ENCODE measurements at places on chromosomes 5 and 9.
A peak's percentile ranks its signal among the peaks of the same experiment; 100 is the strongest.

DNA sequence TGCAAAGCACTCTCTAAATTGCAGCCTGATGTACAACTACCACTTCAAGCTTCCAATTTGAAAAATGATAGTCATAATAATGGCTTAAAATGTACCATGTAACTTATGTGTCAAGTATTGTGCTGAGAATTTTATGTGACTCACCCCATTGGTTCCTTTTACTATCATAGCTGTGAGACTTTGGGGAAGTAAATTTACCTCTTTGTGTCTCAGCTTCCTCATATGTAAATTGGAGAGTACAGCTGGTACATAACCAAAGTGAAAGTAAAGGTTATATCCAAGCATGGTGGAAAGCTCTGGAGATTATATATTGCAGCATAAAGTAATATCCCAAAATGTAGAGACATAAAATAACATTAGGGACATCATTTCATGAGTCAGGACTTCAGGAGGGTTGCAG, 2200.4 kb upstream of the C9orf72 start:
- no peak for DNase-seq

DNA sequence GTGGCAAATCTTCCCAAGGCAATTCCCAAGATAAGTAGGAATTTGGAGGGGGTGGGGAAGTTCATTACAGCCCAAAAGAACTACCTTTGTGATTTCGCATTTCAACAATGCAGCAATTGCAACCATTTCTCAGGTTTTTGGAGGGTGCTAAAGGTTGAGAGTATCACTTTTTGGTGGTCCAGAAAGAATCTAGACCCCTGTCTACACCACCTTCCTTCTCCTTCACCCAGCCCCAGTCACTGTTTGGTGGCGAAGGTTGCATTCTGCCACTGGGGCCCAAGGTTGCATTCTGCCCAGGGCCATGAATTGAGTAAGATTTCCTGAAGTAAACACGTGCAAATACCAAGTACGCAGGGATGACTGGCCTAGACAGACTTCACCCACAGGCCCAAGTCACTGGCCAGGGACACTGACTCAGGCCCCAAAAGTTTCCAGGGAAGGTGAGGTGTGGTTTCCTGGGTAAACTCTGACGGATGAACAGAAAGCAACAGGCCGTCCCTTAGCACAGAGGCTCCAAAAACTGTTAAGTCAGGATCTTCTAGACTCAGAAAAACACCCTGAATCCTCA, 5.7 kb downstream of the PDE6A start:
- DNase-seq: no peak

DNA sequence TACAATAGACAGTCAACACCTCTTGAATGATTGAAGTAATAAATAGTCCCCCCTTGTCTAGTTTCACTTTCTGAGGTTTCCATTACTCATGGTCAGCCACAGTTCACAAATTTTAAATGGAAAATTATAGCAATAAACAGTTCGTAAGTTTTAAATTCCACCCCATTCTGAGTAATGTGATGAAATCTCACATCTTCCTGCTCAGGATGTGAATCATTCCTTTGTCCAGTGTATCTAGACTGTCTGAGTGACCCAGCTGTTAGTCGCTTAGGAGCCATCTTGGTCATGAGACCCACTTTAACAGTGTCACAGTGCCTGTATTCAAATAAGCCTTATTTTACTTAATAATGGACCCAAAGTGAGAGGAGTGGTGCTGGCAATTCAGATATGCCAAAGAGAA, 311.6 kb upstream of the PRR16 start:
- no peak for DNase-seq

DNA sequence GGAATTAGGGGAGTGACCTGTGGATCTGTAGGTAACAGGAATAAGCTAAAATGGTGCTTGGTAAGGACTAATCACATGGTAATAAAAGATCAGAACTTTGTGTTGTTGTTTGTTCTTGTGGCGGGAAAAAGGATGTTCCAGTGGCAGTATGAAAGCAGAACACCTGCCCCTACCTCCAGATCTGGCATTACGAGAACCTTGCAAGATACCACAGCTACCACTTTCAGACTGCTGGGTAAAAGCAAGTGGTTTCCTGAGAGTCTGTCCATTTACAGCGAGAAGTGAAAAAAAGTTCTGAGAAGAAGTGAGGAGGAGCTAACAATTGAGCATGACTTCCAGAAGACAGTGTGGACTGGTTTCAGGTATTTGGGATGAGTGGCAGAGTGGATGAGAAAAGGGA, 252.5 kb downstream of the TLE4 start:
- DNase-seq: no peak

GRCh38 chr5:145244788-145245187, 590.4 kb downstream of the PRELID2 start:
- DNase-seq: no peak

- DNase-seq: peak; percentile 66
These were observed 287.0 kb upstream of the TMEM161B start for GRCh38 chr5:88555674-88556073.

GRCh38 chr5:2147504-2148311, 265.0 kb upstream of the IRX4 start:
- no peak for DNase-seq

DNA sequence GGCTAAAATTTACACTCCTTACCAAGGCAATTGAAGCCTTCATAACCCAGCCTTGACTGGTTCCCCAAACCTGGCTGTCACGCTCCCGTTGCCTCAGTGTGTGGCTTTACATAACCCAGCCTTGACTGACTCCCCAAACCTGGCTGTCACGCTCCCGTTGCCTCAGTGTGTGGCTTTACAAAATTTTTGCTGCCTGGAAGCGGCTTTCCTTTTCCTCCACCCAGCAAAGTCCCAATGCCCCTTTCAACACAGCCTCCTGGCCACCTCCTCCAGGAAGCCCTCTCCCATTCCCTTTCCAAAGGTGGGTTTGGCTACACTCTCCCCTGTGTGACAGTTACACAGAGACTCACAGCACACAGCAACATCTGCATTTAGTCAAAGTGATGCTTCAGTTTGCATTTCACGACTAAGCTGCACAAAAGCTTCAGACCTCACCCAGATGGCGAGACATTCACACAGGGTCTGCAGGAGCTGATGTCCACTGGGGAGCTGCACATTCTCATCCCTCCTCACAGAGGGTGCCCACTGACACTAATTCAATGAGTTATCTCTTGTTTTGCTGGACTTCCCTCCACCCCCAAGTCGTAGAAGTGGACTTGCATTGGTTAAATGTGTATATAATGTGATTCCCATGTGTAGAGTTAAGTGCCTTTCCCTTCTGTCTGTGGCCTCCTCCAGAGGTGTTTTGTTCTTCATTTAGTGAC, 156.6 kb upstream of the PHYKPL start:
- DNase-seq: no peak

DNA sequence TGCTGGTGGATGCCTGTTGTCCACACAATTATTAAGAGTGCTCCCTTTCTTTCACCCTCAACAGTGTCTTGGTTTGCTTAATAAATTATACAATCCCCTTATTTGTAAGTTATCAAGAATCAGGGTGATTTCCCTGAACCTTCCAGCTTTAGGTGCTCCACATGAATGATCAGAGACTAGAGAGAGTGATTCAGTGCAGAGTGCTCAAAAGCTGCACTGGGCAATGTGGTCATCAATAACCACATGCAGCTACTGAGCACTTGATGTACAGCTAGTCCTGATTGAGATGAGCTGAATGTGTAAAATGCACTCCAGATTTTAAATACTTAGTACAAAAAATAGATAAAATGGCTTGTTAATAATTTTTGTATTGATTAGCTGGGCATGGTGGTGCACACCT, 76.8 kb upstream of the TRIO start:
- no peak for DNase-seq

DNA sequence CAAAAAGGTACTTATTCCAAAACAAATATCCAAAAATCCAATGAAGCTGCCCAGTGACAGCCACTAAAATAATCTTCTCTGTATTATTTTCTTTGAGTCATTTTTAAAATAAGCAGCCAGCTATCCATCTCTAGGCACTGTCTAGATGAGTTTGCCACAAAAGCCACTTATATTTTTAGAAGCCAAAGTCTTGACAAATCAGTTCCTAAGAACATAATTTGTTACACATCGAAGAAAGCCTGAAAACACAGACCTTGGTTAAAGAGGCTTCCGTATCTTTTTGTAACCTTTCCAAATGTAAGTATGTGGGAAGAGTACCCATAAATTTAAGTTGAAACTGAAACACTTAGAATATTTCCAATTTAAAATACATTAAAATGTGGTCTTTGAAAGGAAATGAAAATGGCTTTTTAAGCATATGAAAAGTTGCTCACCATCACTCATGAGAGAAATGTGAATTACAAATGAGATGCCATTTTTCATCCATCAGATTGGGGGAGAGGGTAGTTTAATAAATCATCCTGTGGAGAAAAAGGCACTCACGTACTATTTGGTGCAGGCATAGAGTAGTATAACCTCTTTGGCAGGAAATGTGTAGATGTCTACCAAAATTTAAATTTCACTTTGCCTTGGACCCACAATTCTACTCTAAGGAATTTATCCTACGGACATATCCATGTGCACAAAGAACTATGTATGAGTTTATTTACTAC, 180.4 kb downstream of the MLLT3 start:
- DNase-seq: no peak

DNA sequence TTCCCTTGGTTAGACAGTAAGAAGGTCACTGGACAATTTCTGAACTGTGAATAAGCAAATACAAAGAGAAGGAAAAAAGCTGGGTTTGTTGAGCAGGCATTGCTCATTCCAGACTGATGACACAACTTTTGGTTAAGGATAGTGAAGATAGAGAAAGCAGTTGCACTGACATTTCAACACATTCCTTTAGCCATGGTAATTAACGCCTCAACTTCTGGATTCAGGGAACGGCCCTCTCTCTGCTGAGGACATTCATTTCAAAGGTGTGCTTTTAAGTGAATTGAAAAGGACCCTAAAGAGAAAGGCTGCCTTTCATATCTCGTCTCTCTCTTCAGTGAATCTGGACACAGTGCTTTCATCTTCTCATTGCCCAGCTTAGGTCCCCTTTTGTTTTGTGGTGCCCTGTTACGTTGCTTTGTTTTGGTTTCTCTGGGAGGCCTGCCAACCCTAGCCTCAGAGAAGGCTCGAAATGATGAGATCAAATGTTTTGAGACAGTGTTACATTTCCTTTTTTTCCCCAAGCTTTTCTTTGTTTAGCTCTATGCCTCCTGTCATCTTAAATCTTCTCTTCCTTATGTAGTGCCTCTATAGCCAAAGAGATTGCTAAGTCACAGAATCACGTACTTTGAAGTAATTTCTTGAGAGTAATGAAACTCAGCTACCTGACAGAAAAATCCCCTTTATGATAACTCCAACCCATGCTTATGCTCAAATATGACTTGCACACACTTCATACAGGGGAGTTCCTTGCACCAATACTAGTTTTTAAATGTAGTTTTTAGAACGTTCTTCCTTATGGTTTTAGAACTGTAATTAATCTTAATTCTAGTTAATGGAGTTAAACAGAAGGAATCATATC, 94.4 kb upstream of the IFNE start:
- DNase-seq: no peak

- DNase-seq: peak; percentile 61
These were observed 26.2 kb downstream of the WWC1 start for GRCh38 chr5:168317521-168318147.

GRCh38 chr5:42500003-42500599, 76.9 kb downstream of the GHR start:
- no peak for DNase-seq

GRCh38 chr5:142697356-142698255, 11.7 kb upstream of the FGF1 start:
- no peak for DNase-seq

GRCh38 chr9:72382405-72382804, 17.4 kb upstream of the ZFAND5 start:
- no peak for DNase-seq

DNA sequence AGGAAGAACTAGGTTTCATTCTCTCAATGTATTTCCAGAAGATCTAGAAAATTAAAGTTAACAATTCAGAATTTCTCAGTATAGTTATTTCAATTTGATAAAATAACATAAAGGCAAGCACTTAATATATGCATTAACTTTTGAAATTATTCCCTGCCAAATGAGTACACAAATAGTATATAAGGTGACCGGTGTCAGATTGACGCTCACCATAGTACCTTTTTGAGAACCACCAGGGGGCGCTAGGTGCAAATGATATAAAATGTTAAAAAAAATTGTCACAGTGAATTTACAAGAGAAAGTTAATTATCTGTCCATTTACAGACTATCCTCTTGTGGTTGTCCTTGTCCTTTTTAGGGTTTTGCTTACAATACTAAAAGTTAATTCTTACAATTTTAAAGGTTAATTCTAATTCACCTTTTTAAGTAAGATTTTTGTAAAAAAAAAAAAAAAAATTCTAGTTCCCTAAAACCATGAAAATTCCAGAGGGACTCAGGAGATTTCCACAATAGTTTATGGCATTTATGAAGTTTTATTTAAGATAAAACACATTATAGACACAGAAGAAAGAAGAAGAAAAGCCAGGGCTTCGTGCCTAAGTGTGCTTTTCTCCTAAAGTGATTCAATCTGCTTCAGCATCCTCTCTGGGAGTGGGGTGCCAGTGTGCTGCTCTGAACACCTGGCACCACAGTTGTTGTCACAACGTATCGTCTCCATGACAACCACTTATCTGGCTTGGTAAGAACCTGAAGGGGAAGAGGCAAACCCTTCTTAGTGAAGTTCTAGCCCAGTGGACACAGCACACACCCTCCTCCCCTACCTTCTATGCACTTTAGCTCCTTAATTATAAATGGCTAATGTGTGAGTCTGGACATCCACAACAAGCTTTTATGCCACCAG, 1.7 kb downstream of the ADAMTS16 start:
- DNase-seq: peak; percentile 55

GRCh38 chr9:87535817-87536539, 38.3 kb downstream of the DAPK1 start:
- no peak for DNase-seq

DNA sequence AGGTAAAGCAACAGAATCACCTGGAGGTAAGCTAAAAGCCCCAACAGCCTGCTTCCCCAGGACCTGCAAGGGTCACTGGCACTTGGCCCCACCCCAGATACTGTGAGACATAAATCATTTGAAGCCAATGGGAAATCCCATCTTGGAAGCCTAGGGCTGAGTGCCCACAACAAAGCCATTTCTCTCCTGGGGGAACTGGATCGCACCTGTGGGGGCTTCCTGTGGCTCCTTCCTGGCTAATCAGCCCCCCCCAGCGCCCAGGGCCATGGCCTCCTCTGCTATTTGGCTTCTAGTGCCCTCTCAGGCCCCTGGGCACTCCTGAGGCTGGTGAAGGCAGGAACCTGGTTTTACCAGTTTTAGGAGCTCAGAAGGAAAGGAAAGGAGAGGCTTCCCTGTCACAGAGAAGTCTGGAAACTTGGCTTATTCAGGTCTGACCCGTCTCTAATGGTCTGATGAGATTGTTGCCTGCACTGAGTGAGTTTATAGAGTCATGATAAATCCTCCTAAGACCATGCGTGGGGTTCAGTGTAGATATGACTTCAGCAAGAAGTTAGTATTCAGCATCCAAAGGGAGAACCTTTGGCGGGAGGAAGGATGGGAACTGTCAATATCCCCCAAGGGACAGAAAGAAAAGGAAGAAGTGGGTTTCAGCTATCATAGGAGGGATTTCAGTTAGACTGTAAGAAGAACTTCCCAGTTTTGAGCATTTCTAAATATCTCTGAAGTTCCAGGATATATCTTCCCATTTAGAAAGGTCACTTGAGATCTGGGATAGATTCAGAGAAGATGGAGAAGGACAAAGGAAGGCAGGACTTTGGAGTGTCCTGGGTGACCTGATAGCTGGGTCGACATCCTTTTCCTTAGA, 1.2 kb downstream of the KCNMB1 start:
- no peak for DNase-seq

GRCh38 chr9:103658156-103658555, 436.0 kb upstream of the SMC2 start:
- DNase-seq: no peak

GRCh38 chr5:171965745-171966144, 40.7 kb downstream of the FBXW11 start:
- DNase-seq: no peak

GRCh38 chr5:132263548-132264261, 6.2 kb downstream of the PDLIM4 start:
- DNase-seq: peak; percentile 6
